ENCODE measurements at places on chromosomes 5 and 9. TPM values are rescaled to one million over a fixed set of nuclear protein-coding genes. Genes with fewer than 3 reads are reported as not detected.

Gene FOXD4L6
- polyA plus RNA-seq = not detected

Gene CENPH
- polyA plus RNA-seq = 0.61 TPM

Gene TXNDC8
- polyA plus RNA-seq = not detected

Gene ATG10
- 2.1 TPM for polyA plus RNA-seq

Gene SMIM32
- polyA plus RNA-seq = not detected

Data from CD14-positive monocyte (primary cell).